ENCODE measurements at places on chromosomes 12 and 14. TPM values are rescaled to one million over a fixed set of nuclear protein-coding genes. Genes with fewer than 3 reads are reported as not detected.

GRCh38 chr12:87690236-87690810 lies 338.9 kb downstream of the C12orf50 start:
- DNase-seq = no peak

DNA sequence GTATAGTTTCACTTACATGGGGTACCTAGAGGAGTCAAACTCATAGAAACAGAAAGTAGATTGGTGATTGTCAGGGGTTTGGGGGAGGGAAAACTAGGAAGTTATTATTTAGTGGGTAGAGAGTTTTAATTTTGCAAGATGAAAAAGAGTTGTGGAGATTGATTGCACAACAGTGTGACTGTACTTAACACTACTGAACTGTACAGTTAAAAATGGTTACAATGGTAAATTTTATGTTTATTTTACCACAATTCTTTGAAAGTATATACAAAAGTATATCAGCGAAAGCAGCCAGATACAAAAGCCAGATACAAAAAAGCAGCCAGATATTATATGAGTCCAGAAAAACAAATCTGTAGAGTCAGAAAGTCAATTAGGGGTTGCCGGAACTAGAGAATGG lies 247.6 kb downstream of the IPO8 start:
- DNase-seq = no peak

DNA sequence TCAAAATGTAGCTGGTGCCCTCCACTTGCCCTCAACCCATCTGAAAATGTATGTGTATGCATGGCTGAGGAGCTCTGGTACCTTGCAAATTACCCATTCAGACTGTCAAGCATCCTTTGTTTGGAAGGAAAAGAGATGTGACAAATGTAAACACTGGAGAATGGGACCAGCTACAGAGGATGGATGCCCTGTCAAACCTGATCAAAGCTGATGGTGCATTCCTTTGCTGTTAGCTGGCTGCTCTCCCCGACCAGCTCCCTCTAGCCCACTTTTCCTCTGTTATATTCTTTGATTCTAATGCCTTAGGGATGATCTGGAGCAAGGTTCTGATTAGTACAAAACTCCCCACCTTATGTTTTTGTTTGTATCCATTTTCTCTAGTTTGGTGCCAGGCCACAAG lies 310.3 kb downstream of the C12orf75 start:
- no peak for DNase-seq

BBOF1 gene
- total RNA-seq = 7.5 TPM

BIN2 gene
- total RNA-seq = 11.1 TPM

- no peak for DNase-seq
Observed at GRCh38 chr12:27693403-27693802, 2.8 kb upstream of the REP15 start.

DNA sequence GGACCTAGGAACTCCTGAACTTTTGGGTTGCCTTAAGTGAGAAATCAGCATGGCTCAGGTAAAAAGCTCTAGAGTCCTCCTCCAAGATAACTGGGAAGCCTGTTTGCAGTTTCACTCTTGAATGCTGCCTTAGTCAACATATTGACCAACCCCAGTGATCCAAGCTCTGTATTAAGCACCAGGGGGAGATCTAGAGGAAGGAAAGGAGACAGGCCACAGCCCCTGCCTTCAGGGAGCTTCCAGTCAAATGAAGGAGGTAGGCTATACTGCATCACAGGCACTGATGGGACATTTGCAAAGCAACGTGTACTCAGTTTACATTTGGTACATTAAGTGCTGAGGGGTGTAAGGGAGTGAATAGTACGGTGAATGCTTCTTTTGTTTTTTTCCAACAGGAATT lies 1.2 kb upstream of the CSAD start:
- no peak for DNase-seq

- peak; percentile 89 for DNase-seq
Observed at GRCh38 chr14:73785834-73786635, 65.6 kb upstream of the PTGR2 start.

DNA sequence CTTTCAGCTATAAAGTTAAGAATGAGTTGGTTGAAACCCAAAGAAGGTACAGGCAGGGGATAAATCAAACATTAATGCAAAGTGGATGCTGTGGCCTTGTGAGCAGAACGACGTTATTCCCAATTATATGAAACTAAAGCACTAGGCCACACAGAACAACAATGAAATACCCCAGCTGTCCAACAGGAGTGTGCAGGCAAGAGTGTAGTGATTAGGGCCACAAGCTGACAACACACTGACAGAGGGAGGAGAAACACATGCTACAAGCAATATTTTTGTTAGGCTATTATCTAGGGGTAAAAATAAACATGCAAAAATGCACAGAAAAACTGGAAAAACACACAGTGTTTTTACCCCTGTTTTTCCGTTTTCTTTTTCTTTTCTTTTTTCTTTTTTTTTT lies 15.0 kb downstream of the MAP3K9 start:
- no peak for DNase-seq

SLC41A2 gene
- 123 TPM for total RNA-seq

DNA sequence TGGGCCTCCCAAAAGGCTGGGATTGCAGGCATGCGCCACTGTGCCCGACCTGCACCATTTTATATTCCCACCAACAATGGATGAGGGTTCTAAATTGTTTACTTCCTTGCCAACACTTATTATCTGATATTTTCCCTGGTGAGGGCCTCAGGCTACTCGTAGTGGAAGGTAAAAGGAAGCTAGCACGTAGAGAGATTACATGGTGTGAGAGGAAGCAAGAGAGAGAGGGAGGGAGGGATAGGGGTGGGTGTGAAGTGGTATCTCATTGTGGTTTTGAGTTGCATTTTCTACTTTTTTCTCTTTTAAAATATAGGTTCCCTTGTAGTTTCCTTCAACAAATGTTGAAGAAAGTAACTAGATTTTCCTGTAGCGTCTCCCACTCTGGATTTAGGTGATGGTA lies 30.9 kb downstream of the MYO1H start:
- no peak for DNase-seq

- no peak for DNase-seq
Observed at GRCh38 chr12:127414186-127414585, 852.8 kb upstream of the TMEM132C start.

MIS18BP1 gene
- total RNA-seq = 24.4 TPM

DNA sequence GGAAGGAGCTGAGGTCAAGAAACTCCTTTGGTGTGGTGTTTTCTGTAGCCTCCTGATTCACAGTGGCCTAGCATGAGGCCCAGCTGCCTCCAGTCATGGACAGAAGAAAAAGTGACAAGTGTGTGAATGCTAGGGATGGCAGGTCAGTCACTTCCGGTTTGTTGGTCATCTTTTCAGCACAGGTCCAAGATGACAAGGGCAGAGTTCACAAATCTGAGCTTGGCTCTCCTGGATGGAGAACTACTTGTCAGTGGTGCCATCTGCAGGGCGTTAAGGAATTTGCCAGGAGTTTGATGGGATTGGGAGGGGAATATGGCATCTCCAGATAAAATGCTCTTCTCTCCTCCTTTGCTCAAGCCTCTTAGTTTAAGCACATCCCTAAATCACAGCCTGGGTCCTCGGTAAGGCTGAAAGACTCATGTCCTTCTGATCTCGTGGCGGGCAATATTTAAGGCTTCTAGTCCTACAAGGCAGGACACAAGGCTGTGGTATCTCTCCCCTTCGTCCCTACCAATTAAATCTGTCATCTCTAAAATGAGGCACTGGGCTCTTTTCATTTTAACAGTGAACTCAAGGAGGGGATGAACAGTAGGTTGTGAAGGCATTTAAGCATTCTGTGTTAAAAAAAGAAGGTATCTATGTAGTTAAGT lies 10.0 kb downstream of the TUBA1B start:
- DNase-seq = peak; percentile 58

GRCh38 chr14:102900631-102901571 lies 21.6 kb upstream of the AMN start:
- DNase-seq = no peak

C12orf54 gene
- not detected for total RNA-seq

MGP gene
- 499 TPM for total RNA-seq

DNA sequence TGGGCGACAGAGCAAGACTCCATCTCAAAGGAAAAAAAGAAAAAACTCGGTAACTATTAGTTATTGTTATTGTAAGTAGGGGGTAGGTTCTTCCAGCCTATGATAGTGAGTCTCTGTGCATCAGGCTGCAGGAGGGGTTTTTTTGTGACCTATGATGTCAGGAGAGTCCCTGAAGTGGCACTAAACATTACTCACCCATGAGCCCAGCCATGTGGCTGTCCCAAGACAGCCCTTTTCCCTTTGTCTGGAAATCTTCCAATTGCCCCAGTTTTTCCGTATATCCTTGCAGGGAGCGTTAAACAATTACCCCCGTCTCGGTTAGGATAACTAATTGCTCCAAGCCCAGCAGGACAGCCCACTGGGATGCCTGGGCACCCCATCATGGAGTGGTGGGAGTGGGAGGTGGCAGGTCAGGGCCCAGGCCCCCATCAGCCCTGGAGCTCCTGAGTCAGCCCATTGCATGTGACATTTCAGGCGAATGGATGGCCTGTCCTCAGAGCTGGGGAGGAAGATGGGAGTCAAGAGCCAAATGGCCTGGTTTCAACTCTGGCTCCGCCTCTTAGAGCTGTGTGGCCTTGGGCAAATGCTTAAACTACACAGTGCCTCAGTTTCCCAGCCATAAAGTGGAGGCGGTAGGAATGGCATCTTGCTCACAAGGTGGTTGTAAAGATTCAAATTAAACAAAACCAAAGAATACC lies 16.4 kb downstream of the PHETA1 start:
- DNase-seq = no peak

SLC10A1 gene
- total RNA-seq = not detected

KCNMB4 gene
- 1.2 TPM for total RNA-seq

ACSS3 gene
- 6.7 TPM for total RNA-seq

- no peak for DNase-seq
Observed at GRCh38 chr14:101225157-101226152, 321.9 kb upstream of the RTL1 start.

WNT1 gene
- total RNA-seq = not detected

TAS2R9 gene
- total RNA-seq = not detected

DNA sequence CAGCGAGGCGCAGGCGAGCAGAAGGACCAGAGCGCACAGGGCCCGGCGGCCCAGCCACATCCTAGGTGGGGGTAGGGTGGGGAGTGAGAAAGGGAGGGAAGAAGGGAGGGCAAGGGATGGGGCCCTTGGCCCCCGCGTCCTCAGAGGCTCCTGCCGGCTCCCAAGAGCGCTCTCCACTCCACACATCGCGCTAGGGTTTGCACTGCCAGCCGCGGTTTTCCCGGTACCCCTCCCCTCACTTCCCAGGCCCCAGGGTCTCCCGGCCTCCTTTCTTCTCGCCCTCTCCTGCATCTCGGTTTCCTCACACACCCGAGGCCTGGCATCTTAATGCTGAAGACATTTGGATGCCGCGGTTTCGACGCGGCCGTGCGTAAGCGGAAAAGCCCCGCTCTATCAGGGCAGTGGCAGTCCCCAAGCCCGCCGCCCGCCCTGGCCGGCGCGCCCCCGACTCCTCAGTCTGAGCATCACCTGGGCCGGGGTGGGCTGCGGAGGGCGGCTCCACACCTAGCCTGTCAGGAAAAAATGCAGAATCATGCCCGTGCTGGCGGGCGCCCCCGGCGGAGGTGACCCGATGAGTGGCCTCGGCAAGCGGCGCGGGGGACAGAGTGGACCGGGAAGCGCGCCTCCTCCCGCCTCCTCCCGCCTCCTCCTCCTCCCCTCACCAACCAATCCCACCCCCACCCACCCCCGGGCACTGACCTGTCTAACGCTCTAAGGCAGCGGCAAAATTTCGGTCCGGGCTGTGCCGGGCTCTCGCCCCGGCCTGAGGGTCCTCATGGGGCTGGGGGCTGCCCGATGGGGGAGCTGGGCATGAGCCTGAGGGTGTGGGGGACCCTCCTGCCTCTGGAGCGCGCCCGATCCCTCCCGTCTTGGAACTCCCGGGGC lies 686 bp downstream of the B4GALNT1 start:
- DNase-seq = no peak

DNA sequence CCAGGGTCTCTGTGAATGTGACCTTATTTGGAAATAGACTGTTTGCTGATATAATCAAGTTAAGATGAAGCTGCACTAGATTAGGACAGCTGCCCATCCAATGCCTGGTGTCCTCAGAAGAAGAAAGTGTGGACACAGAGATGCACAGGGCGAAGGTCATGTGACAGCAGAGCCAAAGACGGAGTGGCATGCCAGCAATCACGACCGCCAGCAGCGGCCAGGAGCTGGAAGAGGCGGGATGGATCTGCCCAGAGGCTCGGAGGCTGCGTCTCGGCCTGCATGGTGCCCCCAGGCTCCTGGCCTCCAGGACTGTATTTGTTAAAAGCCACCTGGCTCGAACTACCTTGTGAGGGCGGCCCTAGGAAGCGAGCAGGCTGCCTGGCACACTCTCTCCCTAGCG lies 76.5 kb downstream of the RFLNA start:
- no peak for DNase-seq

GRCh38 chr14:66038212-66038611 lies 448.0 kb upstream of the CCDC196 start:
- no peak for DNase-seq

GLTP gene
- total RNA-seq = 189 TPM

GRCh38 chr14:22089940-22090339 lies 416.3 kb upstream of the OR4E1 start:
- no peak for DNase-seq

- DNase-seq = no peak
Observed at GRCh38 chr12:97452839-97453238, 9.8 kb upstream of the RMST start.

DNA sequence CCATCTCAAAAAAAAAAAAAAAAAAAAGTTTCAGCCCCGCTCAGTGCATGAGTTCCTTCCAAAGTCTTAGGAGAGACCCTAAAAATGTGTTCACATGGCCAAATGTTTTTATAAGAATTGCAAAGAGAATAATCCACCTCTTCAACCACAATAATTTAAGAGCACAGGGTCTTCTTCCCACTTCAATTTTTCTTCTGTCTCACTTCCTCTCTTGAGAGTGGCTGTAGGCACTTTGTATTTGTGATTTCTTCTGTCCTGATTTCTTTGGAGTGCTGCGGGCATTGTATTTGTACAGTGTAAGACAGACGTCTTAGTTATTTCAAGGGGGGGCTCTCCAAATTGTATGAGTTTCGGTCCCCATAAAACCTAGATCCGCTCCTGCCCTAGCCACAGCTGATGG lies 58.3 kb downstream of the C12orf56 start:
- no peak for DNase-seq

FAM181A gene
- not detected for total RNA-seq

EPS8 gene
- total RNA-seq = 102 TPM

DNA sequence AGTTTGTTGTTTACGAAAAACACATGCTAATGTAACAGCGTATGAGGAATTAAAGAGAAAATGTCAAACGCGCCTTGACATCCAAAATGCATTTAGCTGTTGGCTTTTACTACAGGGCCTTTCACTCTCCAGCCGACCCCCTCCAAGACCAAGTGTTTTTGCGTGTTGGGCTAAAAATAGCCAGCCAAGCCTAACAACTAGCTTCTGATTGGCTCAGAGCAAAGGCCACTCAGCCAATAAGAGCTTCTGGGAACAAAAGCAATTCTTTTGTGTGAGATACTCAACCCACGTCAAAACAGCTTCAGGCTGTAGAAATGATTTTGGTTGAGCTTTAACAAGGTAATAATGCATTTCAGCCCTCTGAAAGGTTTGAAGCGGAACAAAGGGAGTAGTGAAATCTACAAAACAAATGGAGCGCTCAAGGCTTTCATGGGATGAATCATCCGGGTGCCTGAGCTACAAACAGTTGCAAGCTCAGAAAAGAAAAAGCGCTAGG lies 198.7 kb upstream of the DCN start:
- no peak for DNase-seq

GRCh38 chr12:94677778-94678177 lies 27.4 kb upstream of the TMCC3 start:
- DNase-seq = no peak

Measured in transverse colon (tissue), 4 donors.